ENCODE measurements at places on chromosomes 6 and 20.
A peak's percentile ranks its signal among the peaks of the same experiment; 100 is the strongest.

DNA sequence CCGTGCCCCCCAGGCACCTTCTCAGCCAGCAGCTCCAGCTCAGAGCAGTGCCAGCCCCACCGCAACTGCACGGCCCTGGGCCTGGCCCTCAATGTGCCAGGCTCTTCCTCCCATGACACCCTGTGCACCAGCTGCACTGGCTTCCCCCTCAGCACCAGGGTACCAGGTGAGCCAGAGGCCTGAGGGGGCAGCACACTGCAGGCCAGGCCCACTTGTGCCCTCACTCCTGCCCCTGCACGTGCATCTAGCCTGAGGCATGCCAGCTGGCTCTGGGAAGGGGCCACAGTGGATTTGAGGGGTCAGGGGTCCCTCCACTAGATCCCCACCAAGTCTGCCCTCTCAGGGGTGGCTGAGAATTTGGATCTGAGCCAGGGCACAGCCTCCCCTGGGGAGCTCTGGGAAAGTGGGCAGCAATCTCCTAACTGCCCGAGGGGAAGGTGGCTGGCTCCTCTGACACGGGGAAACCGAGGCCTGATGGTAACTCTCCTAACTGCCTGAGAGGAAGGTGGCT is 960 bp downstream of the TNFRSF6B start:
- no peak for DNase-seq

GRCh38 chr20:16537025-16537665 is 36.1 kb downstream of the KIF16B start:
- no peak for DNase-seq

GRCh38 chr20:57283860-57284259 is 17.4 kb upstream of the BMP7 start:
- no peak for DNase-seq

- DNase-seq = no peak
Measured at GRCh38 chr20:64222851-64223525, 32.6 kb upstream of the PCMTD2 start.

DNA sequence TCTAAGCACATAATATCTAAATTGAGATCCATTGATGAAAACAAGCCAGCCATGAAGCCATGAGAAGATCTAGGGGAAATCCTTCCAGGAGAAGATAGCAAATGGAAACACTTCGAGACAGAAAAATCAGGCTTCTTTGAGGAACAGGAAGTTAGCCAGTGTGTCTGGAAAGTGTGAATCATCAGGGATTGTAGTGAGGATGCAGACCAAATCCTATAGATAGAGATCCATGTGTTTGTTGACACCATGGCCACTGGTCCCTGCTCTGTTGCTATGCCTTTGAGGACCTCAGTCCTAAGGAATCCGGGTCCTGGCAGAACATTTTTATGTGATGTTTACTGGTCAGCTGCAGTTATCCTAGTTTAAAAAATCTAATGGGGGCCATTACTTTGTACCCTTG is 6.6 kb upstream of the ELOVL2 start:
- DNase-seq = no peak

DNA sequence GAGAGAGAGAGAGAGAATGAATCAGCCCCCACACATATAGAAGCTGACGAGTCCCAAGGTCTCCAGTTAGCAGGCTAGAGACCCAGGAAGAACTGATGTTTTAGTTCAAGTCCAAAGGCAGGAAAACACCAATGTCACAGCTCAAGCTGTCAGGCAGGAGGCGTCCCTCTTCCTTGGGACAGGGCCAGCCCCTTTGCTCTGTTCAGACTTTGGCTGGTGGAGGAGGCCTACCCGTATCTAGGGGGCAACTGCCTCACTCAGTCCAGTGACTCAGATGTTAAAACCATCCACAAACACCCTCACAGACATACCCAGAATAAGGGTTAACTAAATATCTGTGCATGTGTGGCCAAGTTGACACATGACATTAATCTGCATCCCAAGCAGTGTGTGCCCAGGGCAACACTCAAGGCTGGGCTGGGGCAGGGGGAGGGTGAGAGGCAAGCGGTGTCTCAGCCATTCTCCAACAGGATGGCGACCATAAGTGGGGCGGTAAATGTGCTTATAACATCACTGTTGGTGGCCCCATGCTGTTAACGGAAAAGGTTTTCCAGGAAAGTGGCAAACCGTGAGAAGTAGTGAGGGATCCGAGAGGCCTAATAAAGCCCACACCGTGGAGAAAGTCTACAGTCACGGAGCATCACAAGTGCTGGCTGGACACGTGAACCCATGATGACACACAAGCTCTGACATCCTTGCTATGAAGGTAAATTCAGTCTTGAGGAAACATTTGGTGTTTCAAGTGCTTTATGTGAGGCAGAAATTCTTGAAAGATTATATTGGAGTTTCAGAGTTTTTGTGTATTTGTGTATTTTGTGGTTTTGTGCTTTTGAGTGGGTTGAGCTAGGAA is 28.1 kb downstream of the RAMACL start:
- DNase-seq = no peak

- no peak for DNase-seq
Measured at GRCh38 chr20:50056951-50057713, 55.8 kb downstream of the UBE2V1 start.

GRCh38 chr20:24703284-24703610 is 233.8 kb downstream of the SYNDIG1 start:
- DNase-seq = no peak

DNA sequence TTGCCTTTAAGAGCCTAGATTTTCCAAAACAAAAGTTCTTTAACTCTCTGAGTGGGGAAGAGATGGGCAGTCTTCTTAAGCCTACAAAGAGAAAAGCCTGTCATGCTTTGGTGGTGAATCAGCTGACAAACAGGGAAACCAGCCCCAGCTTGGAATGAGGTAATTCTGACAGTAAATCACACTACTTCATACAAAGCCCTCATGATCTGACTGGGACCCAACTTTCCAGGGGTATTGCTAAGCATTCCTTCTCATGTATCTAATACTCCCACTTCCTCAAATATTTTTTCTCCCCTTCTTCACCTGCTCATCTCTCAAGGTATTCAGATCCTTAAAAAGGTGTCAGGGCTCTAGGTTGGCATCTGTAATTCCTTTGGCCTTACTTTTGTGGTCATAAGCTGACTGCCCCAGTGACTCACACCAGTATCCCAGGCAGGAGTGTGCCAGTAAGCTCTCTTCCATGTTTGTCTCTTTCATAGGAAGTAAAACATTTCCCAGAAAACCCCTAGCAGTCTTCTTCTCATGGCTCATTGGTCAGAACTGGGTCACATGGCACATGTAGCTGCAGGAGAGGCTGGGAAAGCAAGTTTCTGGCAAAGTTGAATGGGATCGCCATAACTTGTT is 15.0 kb upstream of the TBC1D22B start:
- DNase-seq = no peak

- no peak for DNase-seq
Measured at GRCh38 chr6:16756660-16757255, 4.5 kb downstream of the ATXN1 start.

GRCh38 chr6:13712599-13712898 is 914 bp upstream of the RANBP9 start:
- no peak for DNase-seq

DNA sequence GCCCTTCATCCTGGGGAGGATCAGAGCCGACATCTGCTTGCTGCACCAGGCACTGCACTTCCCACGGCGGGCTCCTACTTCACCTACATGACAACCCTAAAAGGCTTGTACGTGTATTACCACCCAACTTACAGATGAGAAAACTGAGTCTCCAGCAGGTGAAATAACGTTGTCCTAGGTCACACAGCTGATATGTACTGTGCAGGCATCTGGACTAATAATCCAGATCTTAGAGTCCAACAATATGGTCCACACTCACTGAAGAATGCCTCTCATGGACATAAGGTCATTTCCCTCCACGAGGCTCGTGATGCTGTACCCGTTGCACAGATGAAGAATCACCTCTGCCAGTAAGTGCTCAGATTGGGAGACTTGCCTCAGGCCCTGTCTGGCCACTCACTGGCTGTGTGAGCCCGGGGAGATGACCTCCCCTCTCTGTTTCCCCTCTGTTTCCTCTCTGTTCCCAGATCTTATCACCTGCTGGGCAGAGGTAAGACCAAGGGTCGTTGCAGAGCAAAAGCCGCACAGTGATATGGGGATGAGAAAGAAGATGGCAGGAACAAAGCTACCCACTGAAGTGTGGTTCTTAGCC is 32.1 kb downstream of the TGM2 start:
- DNase-seq = no peak

DNA sequence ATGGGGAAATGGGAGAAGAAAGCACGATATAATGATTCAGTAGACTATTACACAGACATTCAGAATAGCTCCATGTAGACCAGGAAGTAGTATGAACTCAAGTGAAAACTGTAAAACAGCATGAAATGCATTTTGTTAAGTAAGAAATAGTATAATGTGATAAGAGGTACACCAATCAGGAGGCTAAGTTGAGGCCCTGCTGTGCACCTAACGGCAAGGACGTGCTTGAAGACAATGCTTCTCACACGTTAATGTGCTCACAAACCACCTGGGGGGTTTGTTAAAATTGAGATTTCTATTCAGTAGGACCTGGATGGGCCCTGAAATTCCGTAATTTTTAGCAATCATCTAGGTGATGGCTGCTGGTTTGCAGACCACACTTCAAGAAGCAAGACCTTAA is 178.9 kb upstream of the SULF2 start:
- no peak for DNase-seq

GRCh38 chr20:43911066-43911465 is 3.6 kb upstream of the TOX2 start:
- DNase-seq = no peak

DNA sequence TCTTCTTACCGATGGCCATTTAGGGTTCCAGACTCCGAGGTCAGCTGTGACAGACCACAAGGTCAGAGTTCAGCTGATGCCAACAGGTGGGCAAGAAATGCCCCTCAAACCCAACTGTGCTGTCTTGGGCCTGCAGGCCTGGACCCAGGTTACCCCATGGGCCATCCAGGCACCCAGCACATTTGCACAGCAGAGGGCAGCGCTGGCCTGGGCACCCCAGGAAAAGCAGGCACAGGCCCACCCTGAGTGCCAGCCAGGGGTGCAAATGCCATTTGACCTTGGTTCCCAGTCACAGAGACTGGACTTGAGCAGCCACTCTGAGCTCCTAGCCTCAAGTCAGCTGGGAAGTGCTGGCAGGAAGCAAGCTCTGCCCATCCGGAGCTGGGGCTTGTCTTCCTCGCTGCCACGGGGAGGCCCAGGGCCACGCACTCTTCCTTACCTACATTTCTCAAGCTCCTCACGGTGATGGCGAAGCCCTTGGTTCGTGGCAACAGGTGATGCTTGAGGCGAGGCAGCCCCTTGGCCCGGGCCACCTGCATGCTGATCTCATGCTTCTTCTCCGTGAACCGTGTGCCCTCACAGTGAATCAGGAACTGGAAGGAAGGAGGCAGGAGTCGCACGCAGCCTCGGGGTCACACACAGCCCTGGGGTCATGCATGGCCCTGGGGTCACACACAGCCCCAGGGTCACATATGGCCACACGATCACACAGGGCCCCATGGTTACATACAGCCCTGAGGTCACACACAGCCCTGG is 120.8 kb downstream of the AGPAT4 start:
- DNase-seq = no peak

GRCh38 chr6:10411971-10412460 is 2.9 kb downstream of the TFAP2A start:
- DNase-seq = no peak

- no peak for DNase-seq
Measured at GRCh38 chr20:10853731-10854130, 179.9 kb upstream of the JAG1 start.

- DNase-seq = no peak
Measured at GRCh38 chr20:56630506-56631317, 1.6 kb downstream of the TFAP2C start.

DNA sequence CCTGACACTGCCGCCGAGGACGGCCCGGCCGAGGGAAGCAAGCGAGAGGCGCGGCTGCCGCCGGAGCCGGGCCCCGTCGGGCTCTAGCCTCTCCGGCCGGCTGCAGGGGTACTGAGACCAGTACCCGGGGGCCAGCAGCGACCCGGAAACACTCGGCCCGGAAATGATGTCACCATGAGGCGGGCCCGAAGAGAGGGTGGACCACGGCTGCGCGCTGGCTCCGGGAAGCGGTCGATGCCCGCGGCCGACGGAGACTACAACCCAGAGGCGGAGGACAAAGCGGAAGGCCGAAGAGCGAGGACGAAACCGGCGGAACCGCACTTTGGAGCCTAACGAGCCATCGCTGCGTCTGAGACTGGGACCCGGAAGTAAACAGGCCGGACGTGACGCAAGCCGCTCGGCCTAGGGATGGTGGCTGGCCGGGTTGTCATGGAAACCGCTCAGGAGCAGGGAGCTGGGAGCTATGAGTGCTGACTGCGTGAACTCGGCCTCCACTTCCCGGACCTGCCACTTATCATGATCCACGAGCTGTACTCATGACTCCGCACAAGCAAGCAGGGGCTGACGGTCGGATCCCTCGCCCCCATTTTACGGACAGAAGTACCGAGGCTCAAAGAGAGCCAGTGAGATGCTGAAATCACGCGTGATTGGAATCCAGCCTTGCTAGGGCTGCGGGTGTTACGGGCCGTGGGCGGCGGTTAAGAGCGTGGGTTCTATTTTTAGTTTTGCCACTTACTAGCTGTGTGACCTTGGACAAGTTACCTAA is at the start of gene SPATA2:
Gene SPATA2 (minus strand): TSS at position 150 of the 766 bp plus-strand sequence. CDS start 7,039 bp downstream, outside the sequence.
- peak; percentile 95 for DNase-seq

- no peak for DNase-seq
Measured at GRCh38 chr6:43759136-43759906, 10.7 kb upstream of the VEGFA start.

GRCh38 chr6:88376197-88376596 is 210.1 kb upstream of the CNR1 start:
- DNase-seq = no peak

- no peak for DNase-seq
Measured at GRCh38 chr6:121760745-121761144, 325.3 kb downstream of the GJA1 start.

DNA sequence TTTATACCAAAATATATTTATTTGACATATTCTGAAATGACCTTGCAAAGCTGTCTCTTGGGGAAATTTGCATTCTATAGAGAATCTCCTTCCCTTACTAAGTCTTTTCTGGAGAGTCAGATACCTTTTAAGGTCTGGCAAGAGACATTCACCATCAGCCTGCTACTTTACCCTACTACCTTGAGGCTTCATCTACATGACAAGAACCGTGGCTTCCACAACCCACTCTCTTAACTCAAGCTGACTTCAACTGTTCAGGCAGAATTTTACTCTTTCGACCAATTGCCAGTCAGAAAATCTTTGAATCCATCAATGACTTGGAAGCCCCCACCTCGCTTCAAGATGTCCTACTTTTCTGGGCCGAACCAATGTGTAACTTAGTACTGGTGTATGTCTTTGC is 314.2 kb downstream of the LAMA2 start:
- DNase-seq = no peak

DNA sequence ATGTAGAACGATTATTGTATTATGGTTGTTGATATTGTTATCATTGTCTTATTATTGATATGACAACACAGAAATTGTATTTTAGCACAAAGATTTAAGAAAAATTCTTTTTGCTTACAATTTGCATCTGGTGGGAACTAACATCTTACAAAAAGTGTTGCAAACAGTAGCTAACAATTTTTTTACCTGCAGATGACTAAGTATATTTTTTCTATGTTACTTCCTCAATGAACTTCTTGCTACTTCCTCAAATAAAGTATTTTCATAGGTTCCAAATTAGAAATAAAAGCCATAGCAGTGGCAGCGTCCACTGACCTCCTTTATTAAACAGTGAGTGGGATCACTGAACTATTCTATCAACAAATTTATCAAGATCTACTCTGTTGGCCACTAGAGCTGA is 847.0 kb downstream of the PHF3 start:
- DNase-seq = no peak

- no peak for DNase-seq
Measured at GRCh38 chr6:169235286-169235685, 18.4 kb downstream of the THBS2 start.

GRCh38 chr20:54044156-54044555 is 26.2 kb downstream of the BCAS1 start:
- DNase-seq = no peak

- no peak for DNase-seq
Measured at GRCh38 chr20:58438970-58439808, 50.2 kb downstream of the VAPB start.

Data from activated CD4-positive, CD25-positive, alpha-beta regulatory T cell (primary cell).